ENCODE measurements at places on chromosomes 12 and 14. TPM values are rescaled to one million over a fixed set of nuclear protein-coding genes. Genes with fewer than 3 reads are reported as not detected.

Gene MUCL1
- total RNA-seq = not detected

Gene KLHL33
- 0.15 TPM for total RNA-seq

Gene POU6F1
- total RNA-seq = 6.0 TPM

Gene ASIC1
- 451 TPM for total RNA-seq

DNA sequence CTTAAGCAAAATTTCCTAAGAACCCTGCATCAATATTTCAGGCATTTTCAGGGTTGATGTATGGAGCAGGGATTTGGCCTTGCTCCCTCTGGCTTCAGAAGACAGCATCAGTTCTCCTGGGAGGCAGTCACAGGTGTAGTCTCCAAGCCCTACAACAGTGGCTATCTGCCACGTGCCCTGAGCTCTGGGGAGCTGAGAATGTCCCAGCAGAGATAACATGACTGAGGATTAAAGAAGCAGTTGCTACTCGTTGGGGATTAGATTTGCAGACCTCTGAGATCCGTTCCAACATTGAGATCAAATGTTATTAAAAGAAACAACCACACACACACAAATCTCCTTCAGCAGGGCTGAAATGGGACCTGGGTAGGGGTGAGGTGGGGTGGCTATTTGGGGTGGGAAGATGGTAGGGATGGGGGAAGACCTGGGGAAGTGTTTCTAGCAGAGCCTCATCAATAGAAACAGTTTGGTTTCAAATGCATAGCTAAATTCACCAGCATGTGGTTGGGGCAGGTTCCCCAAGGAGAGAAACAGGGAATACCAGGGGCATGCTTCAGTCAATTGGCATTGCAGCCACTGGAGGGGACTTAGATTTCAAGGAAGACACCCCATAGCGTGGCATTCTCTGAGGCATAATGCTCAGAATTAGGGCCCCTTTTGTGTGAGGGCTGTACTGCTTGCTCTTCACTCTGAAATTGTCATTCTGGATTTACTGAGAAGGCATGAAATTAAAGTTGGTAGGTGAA is 15.2 kb upstream of the FAM234B start:
- DNase-seq = no peak

- no peak for DNase-seq
Measured at GRCh38 chr12:2322554-2323120, 269.9 kb downstream of the CACNA1C start.

- no peak for DNase-seq
Measured at GRCh38 chr12:66118240-66118891, 12.2 kb downstream of the LLPH start.

DNA sequence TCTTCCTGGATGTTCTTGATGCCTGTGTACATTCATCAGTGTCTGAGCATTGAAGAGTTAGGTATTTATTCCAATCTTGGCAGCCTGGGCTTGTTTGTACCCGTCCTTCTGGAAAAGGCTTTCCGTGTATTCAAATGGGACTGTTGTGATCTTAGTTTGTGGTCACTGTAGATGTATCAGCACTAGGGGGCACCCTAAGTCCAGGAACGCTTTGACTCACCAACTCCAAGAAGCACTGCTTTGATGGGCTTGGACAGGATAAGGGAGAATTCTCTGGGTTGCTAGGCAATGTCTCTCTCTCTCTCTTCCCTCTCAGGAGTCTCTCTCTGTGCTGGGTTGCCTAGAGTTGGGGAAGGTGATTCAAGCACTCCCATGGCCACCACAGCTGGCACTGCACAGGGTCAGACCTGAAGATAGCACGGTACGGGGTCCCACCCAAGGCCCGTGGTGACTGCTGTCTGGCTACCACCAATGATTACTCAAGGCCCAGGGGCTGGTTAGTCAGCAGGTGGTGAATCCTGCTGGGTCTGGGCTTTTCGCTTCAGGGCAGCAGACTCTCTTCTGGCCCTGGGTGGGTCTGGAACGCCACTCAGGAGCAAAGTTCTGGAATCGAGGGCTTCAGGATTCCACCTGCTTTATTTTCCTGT is 211.1 kb upstream of the RGS6 start:
- DNase-seq = no peak

DNA sequence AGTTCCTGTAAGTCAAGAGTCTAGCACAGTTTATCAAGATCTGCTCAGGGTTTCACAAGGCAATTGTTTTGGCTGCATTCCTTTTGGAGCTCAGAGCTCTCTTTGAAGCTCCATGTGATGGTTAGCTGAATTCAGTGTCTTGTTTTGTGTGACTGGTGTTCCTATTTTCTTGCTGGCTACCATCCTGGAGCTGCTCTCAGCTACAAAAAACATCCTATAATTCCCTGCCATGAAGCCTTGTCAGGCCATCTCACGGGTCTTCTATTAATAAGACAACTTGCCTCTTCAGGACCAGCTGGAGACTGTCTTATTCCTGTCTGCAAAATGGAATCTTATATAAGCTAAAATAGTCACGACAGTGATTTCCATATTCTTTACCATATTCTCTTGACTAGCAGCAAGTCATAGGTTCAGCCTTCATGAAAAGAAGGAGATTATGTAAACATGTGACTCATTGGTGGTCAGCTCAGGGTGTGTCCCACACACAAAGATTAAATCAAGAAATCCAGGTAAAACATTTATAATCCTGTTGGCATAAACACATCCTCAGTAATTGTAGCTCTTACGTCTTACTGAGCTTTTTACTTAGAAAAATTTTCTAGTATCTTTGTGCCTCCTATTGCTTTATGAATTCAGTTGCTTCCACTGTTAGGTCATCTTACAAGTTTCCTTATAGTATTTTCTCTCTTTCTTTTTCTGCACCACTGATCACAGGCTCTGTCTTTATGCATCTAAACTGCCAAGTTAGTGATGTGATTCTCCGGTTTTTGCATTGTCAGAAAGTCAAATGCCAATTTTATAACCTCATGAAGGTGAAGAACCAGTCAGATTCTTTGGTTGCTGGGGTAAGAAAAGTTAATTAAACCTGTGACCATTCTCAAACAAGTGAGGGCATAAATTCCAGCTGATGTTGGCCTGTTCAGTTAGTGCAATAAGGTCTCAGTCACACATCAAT is 378.5 kb upstream of the MGAT4C start:
- DNase-seq = no peak

GRCh38 chr12:84994426-84994825 is 41.7 kb downstream of the TSPAN19 start:
- DNase-seq = no peak

- no peak for DNase-seq
Measured at GRCh38 chr12:59079002-59079401, 158.7 kb upstream of the LRIG3 start.

- no peak for DNase-seq
Measured at GRCh38 chr12:106736051-106736957, 38.2 kb upstream of the RIC8B start.

GRCh38 chr12:57208631-57209282 is 7.8 kb upstream of the NXPH4 start:
- DNase-seq = no peak
